Hematopoietic multipotent progenitor cell treated with erythropoietin and hydrocortisone succinate and interleukin-3 and kit ligand, for 6 days (in vitro differentiated cells): ENCODE measurements at places on chromosomes 7 and 10.
A peak's percentile ranks its signal among the peaks of the same experiment; 100 is the strongest.

GRCh38 chr7:26199301-26200037 lies 1.1 kb downstream of the HNRNPA2B1 start:
- DNase-seq: peak; percentile 86

DNA sequence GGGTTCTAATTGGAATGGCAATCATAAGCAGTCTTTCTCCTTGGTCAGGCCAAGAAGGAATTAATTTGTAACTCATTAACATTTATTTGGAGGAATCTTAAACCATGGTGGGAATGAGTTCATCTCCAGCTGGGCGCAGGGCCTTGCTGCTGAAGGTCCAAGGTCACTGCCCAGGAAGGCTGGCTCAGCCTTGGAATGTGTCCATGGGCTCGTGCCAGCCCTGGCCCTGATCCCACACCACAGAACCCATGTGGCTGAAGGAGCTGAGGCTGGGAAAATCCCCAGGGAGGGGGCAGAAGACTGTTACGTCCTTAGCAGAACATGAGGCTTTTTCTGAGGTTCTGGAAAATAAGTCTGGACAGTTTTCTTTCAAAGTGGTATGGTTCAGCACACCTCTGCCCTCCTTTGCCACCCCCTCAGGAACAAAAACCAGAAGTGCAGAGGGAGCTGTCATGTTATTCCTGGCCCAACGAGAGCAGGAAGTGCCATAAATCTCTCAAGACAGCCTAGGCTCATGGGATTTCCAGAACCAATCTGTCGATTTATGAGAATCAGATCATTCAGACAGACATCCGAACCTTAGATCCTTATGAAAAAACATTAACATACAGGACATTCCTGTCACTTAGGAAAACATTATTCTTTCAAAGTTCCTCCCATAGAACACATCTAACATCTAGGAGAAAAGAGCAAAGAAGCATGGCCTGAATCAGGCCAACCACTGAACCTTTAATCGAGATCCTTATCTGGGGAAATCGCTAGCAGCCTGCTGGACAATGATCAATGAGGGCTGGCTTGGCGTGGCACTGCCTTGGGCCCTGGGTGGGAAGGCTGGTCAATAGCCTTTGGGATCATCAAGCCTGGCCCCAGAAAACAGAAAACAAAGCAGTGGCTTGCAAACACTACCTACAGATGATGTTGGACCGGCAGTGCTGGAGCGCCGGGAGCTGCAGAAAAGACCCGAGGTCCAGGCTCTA lies 134.3 kb downstream of the TAX1BP1 start:
- DNase-seq: no peak

- DNase-seq: no peak
Observed at GRCh38 chr7:105878746-105879605, 2.6 kb upstream of the ATXN7L1 start.

GRCh38 chr7:3754493-3755341 lies 453.7 kb downstream of the SDK1 start:
- no peak for DNase-seq

DNA sequence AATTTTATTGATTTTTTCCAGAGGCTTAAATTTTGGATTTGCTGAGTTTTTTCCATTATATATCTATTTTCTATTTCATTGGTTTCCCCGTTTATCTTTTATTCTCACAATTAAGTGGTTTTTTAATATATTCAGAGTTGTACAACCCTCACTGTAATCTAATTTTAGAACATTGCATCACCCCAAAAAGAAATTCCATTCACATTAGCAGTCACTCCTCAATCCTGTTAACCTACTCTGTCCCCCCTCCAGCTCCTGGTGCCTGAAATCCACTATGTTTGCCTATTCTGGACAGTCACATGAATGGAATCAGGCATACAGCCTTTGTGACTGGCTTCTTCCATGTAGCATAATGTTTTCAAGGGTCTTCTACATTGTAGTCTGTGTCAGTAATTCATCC lies 55.8 kb upstream of the ITGA8 start:
- DNase-seq: no peak

GRCh38 chr7:9796241-9796640 lies 1177.4 kb upstream of the PHF14 start:
- DNase-seq: no peak

DNA sequence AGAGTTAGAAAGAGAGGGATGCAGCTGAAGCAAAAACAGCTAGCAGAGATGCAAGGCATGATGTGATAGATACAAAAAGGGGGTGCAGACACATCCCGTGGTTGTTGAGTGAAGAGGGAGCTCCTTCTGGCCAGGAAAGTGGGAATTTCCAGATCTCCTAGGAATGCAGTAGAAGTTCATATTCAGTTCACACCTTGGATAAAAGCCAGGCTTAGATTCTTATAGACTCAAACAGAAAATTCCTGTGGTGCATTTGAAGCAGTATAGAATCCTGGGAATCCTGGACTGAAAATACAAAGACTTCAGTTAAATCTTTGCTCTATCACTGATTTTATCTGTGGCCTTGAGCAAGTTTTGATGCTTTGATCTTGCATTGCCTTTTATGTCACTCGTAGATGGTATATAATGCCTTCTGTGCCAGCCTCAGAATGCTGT lies 33.9 kb downstream of the SGPL1 start:
- no peak for DNase-seq

GRCh38 chr10:70856454-70856853 lies 31.9 kb downstream of the PCBD1 start:
- no peak for DNase-seq

DNA sequence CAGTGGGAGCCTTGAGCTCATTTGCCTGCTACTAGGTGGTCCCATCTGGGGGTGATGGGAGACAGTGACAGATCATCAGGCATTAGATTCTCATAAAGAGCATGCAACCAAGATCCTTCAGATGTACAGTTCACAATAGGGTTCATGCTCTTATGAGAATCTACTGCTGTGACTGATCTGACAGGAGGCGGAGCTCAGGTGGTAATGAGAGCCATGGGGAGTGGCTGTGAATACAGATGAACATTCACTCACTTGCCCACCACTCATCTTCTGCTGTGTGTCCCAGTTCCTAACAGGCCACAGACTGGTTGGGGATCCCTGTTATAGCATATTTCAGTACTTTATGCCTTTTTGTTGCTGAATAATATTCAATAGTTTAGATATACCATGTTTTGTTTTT lies 6.6 kb upstream of the UBE2D1 start:
- DNase-seq: no peak
